Subcutaneous adipose tissue (tissue), 4 donors: ENCODE measurements at places on chromosomes 7 and 10. TPM values are rescaled to one million over a fixed set of nuclear protein-coding genes. Genes with fewer than 3 reads are reported as not detected.

WAC gene
- 102 TPM for total RNA-seq

LIPF gene
- total RNA-seq, result not detected

ZNF786 gene
- 3.5 TPM for total RNA-seq

BLVRA gene
- total RNA-seq, result 70.2 TPM

ZNRF2 gene
- 23.0 TPM for total RNA-seq

EIF4H gene
- total RNA-seq, result 204 TPM

CYP26C1 gene
- 0.22 TPM for total RNA-seq

PPA1 gene
- total RNA-seq, result 150 TPM

ANXA8L1 gene
- total RNA-seq, result not detected

DNAJB6 gene
- total RNA-seq, result 138 TPM

DGKI gene
- 3.2 TPM for total RNA-seq

FGFBP3 gene
- 0.51 TPM for total RNA-seq

GJC3 gene
- not detected for total RNA-seq

TMEM168 gene
- 20.0 TPM for total RNA-seq

TRIM24 gene
- 18.8 TPM for total RNA-seq

MMD2 gene
- not detected for total RNA-seq

ADCY1 gene
- 0.94 TPM for total RNA-seq

INTS15 gene
- 42.0 TPM for total RNA-seq

ZNF239 gene
- total RNA-seq, result 2.3 TPM

IRF5 gene
- total RNA-seq, result 20.9 TPM

TFEC gene
- 9.2 TPM for total RNA-seq

AGMO gene
- 17.8 TPM for total RNA-seq

TAF6 gene
- total RNA-seq, result 26.6 TPM
